Cerebellum (tissue), 4 donors: ENCODE measurements at places on chromosomes 7 and 10.

DNA sequence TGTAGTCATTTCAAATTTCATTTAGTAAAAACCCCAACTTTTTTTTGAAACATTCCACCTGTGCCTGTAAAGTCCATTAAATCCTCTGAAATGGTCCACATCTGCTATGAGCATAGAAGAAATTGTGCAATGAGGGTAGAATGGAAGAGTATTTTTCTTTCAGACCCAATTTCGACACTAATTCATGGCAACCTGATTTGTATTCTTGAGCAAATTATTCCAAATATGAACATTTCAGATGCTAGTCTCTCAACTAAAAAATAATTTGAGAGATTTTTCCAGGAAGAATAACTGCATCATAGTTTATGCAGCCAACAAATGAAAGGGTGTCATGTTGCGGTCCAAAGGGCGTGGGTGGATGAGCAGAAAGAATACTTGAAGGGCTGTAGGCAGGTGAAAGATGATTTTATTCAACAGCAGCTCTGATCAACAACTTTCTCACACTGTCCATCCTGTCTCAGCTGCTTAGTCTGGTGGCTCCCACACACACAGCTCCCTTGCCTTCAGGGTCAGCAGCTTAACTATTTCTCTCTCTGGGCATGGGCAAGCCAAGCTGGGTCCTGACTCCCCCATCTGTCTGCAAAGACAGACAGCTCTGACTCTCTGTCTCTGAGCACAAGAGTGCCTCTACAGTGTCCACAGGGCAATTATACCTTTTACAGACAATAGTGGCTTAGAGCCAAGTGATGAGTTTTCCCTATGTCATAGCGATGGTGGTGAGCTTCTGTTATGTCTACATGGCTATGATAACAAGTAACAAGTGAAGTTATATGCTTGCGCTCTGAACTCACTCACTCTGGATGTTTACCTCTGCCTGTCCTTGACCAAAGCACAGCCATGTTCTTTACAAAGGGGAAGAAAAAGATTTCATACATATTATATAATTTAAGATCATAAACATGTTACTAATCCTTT, 11.5 kb downstream of the STEAP2 start:
- no peak for DNase-seq

- DNase-seq: no peak
These were observed 99.0 kb upstream of the ITGB1 start for GRCh38 chr10:33056828-33057596.

DNA sequence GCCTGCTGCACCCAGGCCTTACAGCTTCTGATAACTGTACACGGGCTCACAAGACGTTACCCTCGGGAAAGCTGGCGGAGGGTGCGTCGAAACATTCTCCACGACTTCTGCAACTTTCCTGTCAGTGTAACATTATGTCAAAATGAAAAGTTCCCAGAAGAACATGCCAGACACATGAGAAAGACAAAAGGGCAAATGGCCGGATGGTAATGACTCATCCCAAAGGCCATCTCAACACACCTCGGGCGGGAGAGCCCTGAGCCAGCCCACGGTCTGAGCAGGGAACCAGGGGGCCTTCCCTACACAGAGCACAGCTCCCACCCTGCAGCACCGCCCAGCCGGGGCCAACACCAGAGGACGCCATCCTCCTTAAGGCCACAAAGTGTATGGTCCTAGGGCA, 118.7 kb downstream of the MAD1L1 start:
- no peak for DNase-seq

GRCh38 chr10:96420228-96421009, 61.6 kb upstream of the OPALIN start:
- DNase-seq: no peak

GRCh38 chr10:76115471-76116155, 684.2 kb downstream of the LRMDA start:
- DNase-seq: no peak

GRCh38 chr7:118352867-118353453, 128.5 kb downstream of the ANKRD7 start:
- DNase-seq: peak; percentile 50

GRCh38 chr7:103031781-103032180, 42.8 kb downstream of the FBXL13 start:
- no peak for DNase-seq

GRCh38 chr7:41709621-41710020, 6.7 kb upstream of the INHBA start:
- no peak for DNase-seq
